ENCODE measurements at places on chromosomes 16 and 17.

DNA sequence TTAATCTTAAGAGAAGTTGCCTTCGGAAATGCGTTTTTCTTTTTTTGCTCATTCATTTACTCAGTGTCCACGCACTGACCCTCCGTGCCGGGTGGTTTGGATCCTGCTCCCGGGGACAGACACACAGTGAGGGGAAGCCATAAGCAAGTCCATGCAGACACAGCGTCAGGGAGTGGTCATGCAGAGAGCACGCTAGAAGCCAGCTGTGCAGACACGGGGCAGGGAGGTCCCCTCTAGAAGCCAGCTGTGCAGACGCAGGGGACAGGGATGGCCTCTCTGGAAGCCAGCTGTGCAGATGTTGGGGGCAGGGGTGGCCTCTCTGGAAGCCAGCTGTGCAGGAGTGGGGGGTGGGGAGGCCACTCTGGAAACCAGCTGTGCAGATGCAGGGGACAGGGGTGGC is 4.8 kb downstream of the GAA start:
- no peak for DNase-seq

DNA sequence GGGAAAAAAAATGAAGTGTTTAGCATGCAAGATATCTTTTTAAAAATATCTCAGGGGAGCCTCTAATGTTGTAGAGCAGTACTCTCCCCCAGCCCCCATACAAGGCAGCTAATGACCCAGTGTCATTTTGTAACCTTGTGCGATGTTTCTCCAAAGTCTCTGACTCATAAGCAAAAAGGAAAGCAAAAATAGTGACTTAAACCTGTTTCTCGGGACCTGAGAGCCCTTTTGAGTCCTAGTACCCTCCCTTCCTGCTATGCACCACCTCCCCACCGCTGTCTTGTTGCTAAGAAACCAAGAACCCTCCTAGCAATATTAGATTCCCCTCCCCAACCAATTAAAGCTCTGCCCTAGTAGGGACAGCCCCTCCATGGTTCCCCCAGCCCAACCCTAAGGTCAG is 2.8 kb downstream of the MYCBPAP start:
- no peak for DNase-seq

DNA sequence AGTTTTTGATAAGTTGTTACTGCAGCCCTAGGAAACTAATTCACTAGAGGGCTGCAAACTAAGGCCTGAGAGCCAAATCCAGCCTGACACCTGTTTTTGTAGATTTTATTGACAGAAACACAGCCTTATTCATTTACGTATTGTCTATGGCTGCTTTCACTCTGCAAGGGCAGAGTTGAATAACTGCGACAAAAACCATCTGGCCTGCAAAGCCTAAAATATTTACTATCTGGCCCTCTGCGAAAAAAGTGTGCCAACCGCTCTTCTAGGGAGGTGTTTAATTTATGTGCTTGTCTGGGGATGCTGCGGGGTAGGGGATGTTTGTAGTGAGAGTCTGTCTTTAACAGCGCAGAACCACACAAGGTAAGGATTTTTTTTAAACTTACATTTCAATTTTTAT is 165.0 kb upstream of the RBFOX1 start:
- DNase-seq, result no peak

- DNase-seq, result no peak
Measured at GRCh38 chr17:51487947-51488346, 227.6 kb downstream of the UTP18 start.

DNA sequence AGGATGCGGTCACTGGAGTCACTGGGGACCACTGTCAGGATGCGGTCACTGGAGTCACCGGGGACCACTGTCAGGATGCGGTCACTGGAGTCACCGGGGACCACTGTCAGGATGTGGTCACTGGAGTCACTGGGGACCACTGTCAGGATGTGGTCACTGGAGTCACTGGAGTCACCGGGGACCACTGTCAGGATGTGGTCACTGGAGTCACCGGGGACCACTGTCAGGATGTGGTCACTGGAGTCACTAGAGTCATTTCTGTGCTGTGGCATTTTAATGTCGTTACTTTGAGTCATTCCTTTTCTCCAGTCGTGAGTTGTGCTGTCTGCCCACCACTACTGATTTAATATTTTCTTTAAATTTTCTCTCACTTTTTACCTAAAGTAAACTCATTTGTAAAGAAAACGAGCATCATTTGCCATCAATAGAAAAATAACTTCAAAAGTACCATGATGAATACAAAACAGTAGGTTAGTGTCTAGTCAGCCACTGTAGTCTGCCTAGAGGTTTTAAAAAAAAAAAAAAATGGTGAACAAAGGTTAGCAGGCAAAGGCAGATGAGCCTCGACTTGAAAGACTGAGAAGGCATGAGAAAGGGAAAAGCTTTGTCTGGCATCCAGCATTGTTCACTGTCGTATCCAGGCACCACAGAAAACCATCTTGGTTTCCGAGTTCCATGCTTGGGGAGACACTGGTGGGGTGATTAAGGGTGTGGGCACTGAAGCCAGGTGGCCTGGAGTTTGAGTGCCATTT is 346.6 kb downstream of the SNX29 start:
- peak; percentile 58 for DNase-seq

- DNase-seq, result no peak
Measured at GRCh38 chr17:7894226-7894625, 5.6 kb downstream of the CHD3 start.

DNA sequence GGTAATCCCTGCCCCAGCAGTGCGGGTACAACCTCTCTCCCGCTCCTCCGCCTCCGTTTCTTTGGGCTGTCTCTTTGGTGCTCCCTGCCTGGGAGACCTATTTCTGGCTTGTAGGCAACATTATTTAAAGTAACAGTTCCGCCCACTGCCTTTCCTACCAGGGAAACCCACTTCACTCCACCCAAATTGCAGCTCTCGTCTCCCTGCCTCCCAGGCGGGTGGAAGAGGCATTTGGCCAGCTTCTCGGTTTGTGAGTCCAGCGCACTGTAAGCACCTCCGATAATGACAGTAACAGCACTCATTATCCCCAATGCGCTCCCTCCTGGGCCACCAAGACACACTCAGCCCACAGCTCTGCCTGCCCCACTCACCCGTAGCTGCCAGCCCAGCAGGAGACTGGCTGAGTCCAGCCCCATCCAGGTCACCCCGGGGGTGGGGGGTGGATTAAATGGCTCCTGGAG is 165.1 kb upstream of the CDC42EP4 start:
- DNase-seq, result peak; percentile 15

DNA sequence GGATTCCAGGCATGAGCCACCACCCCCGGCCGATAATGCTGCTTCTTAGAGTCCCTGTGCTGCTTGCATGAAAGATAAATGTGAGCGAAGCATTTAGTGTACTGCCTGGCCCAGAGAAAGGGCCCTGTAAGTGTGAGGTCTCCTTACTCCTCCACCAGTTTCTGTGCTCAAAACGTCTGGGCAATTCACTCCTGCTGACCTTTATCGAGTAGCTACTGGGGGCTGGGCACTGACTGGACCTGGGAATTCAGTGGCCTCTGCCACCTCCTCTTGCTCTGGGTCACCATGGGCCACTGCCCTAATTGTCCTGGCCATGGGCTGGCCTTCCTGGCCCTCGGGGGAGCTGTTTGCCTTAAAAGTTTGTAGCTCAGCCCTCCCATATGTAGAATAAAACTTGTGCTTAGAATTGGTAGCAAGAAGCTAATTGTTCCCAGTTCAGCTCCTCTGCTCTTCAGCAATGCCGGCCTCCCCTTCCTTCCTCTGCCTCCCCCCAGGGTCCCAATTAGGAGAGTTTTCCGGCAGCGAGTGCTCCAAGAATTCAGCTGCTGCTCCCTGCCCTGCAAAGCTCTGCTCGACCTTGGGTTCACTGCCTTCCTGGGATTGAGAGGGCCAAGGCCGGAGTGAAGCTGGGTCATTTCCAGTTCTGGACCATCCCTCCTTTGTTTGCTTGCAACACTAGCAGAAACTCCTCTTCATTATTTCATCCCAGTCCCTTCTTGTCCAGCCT is 98.9 kb upstream of the CDC42EP4 start:
- DNase-seq, result no peak

DNA sequence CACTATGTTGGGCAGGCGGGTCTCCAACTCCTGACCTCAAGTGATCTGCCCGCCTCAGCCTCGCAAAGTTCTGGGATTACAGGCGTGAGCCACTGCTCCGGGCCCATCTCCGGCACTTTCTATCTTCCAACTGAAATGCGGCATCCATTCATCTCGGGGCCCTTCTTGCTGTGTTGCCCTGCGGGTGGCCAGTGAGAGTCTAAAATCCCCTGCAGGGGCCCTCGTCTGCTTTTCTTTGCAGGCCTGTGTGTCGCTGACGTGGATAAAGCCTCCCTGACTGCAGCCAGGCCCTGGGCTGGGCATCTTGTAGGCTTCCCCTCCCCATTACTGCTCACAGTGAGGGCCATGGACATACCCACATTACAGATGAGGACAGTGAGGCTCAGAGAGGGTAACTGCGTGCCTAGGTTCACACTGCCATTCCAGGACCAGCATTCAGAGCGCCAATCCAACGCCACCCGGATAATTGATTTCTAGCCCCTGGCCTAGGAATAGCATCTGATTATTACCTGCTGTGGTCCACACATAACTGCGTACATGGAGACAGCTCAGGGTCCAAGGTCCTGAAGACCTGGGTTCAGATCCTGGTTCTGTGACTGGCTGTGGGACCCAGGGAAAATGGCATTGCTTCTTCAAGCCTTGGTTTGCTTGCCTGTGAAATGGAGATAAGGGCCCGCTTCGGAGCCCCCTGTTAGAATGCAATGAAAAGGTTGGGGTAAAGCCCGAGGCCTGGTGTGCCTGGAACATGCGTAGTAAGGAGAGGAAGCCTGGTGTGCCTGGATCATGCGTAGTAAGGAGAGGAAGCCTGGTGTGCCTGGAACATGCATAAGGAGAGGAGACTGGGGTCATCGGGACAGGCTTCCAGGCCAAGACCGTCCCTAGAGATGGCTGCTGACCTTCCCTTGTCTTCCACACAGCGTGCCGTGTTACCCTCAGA is 25.0 kb downstream of the CRISPLD2 start:
- no peak for DNase-seq

DNA sequence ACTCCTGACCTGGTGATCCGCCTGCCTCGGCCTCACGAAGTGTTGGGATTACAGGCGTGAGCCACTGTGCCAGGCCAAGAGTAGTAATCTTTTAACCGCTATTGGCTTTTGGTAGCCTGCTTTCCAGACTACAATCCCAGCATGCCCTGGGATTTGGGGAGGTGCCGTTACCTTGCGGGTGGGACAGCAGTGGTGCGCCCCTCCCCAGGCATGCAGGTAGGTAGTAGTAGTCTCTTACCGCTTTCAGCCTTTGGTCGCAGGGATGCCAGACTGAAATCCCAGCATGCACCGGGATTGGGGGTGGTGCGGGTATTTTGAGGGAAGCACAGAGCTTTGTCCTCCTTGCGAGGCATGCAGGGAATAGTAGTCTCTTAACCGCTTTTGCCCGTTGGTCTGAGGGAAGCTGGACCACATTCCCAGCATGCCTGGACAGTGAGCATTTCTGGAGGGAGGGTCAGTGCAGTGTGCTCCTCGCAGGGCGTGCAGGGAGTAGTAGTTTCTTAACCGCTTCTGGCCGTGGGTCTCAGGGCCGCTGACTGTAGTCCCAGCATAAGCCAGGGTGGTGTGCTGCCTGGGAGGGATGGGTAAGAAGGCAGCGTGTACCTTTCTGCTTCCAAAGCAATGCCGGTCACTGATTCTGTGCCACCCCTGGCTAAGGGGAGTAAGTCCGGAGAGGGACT is 1686.8 kb downstream of the TP53TG3F start:
- no peak for DNase-seq

DNA sequence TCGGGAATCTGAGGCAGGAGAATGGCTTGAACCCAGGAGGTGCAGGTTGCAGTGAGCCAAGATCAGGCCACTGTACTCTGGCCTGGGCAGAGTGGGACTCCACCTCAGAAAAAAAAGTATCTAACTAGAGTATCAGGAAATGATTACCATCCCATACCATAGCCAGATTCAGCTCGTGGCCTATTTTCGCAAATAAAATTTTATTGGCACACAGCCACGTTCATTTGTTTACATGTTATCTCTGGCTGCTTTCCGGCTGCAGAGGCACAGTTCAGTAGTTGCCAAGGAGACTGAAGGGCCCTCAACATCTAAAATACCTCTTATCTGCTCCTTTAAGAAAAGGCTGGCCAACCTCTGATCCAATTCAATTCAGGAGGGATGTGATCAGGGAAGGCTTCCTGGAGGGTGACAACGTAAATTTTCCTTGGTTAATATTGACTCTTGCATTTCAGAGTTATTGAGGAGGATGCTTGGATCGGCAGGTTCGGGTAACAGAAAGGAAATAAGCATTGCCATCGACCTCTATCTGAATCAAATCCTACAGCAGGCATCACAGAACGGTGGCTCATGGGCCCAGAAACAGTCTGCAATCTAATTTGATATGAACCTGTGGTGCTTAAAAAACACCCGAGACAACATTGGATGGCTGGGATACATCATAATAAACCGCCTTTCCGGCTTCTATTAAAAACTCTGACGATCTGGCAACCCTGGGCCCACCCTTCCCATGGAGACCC is 73.8 kb downstream of the XYLT1 start:
- no peak for DNase-seq

- DNase-seq, result no peak
Measured at GRCh38 chr16:49635591-49636581, 220.0 kb downstream of the ZNF423 start.

GRCh38 chr16:88473666-88474534 is 20.8 kb downstream of the ZFPM1 start:
- no peak for DNase-seq

- DNase-seq, result no peak
Measured at GRCh38 chr16:5228369-5228768, 130.8 kb upstream of the EEF2KMT start.

Data from MV-4-11 (cell line).